ENCODE measurements at places on chromosomes 13 and 19. TPM values are rescaled to one million over a fixed set of nuclear protein-coding genes. Genes with fewer than 3 reads are reported as not detected.

The VSTM2B gene
- total RNA-seq, result not detected

The SRRM5 gene
- total RNA-seq, result 0.39 TPM

The SMIM44 gene
- total RNA-seq, result not detected

The CERS1 gene
- total RNA-seq, result not detected

The PABPC3 gene
- 0.81 TPM for total RNA-seq

The SPACA4 gene
- not detected for total RNA-seq

The SHFL gene
- 62.9 TPM for total RNA-seq

The UPK1A gene
- 0.90 TPM for total RNA-seq

The ZNF835 gene
- 2.2 TPM for total RNA-seq

The ITGBL1 gene
- not detected for total RNA-seq

The UQCR11 gene
- 277 TPM for total RNA-seq

The ZNF253 gene
- 12.9 TPM for total RNA-seq

The SCAF1 gene
- total RNA-seq, result 58.6 TPM

The PSG3 gene
- total RNA-seq, result not detected

The PSPN gene
- total RNA-seq, result 2.0 TPM

The ZNF585A gene
- 11.9 TPM for total RNA-seq

The C1QTNF9 gene
- total RNA-seq, result not detected

The RNF225 gene
- 0.21 TPM for total RNA-seq

The NTN5 gene
- total RNA-seq, result 0.74 TPM

The ZNF536 gene
- not detected for total RNA-seq

The RNF17 gene
- total RNA-seq, result not detected

The RAB3A gene
- 4.3 TPM for total RNA-seq

The TTYH1 gene
- total RNA-seq, result not detected
